ENCODE measurements at places on chromosomes 13 and 19.

GRCh38 chr13:79056706-79057105 is 349.3 kb downstream of the RBM26 start:
- no peak for DNase-seq

DNA sequence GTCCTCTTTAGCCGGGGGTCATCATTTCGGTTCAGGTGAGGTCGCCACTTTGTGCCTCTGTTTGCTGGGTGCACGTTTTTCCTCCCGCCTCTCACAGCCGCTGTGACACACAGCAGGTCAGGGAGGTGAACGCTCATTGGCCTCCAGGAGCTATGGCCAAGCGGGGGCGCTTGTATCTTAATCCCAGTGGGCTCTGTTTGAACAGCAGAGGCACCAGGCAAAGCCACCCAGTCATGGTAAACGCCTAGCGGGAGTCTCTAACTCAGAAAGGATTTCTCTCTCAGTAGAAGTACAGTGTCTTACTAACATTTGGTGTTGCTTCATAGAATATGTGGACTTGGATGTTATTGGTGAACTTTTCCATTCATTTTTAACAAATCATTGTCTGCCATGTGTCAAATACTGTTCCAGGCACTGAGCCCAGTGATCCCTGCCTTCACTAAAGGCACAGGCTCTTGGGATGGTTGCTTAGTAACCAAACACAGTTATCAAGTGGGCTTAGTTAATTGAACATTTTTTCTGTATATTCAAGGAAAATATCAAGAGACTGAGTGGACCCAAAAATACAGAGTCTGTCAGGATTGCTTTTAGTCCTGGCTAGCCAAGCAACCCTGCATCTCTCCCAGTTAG is 186.7 kb downstream of the STK24 start:
- no peak for DNase-seq

- no peak for DNase-seq
Measured at GRCh38 chr13:77865622-77866021, 53.0 kb downstream of the EDNRB start.

GRCh38 chr19:18606281-18607225 is at the start of gene CRLF1:
Gene CRLF1, minus strand, starts transcription at chr19:18606799. Its CDS starts 143 bp downstream, at chr19:18606656.
- DNase-seq, result no peak

DNA sequence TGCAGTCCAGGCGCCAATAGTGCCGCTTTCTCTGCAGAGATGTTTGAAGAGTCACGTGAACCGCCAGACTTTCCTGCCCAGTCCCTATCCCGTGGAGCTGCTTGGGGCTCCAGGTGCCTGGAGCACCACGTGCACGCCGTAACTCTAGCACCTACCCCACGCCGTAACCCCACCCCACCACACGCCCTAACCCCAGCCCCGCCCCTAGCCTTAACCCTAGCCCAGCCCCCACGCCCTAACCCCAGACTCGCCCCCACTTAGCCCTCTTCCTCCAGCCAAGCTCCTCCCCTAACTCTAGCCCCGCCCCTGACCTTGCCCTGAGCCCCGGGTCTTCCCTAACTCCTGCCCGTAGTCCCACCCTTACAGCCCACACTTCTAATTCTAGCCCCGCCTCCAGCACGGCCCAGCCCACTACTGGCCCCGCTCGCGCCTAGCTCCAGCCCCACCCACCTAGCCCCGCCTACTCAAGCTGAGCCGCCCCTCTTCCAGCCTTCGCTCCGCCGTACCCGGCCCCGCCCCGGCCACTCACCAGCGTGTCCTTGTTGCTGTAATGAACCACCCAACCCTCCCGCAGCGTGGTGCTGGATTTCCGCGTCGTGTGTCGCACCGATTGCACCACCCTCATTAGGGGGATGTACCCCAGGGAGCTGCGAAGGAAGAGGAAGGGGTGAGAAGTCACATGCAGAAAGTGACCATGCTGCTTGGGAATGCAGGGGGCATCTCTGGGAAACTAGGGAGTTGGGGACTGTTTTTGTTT is 19.5 kb downstream of the PRKD2 start:
- DNase-seq, result no peak

DNA sequence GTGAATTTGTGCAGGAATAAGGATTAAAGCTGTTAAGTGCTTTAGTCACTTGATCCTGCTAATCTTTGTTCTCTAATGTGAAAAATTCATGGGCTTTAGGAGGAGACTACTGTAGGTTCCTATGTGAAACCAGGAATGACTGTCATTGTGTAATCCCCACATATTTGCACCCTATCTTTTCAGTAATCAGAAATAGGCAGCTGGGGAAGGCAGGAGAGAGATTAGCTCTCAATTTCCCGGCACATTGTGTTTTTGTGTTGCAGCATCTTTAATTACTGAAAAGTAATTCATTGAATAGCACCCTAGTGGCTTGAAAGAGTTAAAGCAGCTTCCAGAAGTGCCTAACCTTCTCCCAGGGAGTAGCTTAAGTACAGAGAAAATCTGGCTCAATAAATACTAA is 282.9 kb downstream of the OLFM4 start:
- no peak for DNase-seq

DNA sequence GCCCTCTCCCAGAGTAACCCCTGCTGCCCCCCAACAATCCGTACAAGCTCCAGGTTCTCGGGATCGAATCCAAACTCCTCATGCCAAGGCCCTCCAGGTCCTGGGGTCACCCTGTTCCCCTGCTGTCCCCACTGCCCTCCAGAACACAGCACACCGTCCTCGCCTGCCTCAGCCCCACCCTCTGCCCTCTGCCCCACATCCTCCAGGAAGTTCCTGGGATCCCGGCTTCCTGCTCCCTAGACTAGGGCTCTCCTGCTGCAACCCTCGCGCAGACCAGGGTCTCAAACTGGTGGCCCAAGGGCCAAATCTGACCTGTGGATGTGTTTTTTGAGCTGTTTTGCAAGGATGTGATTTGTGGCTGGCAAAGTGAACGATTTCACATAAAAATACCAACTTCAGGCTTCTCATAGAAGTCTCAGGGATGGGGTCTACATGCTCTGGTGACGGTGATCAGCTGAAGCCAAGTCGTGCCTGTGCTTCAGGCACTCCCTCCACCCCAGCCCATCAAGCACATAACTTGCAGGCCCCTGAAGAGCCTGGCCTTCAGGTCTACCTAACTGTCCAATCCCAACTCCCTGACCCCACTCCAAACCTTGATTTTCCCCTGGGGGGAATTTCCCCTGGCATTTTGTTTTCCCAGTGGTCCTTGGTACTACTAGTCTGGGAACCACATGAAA is 1.8 kb downstream of the RABAC1 start:
- DNase-seq, result no peak

DNA sequence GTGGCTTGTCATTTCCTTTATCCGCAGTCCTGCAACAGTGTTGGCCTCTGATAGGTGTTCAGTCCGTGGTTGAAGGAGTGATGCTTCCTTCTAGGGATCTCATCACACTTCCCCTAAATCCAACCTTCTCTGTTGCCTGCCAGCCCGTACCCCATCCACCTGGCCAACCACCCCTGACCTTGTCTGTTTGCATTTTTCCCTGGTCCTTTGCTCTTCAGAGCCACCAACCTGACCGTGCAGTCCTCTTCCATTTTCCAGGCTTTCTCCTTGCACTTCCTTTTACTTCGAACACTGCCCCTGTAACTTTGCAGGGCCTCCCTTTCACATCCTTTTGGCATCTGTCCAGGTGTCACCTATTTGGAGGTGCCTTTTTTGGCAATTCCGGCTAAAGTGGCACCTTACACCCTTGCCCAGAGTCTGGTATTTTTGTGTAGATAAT is 696 bp downstream of the ZNF460 start:
- DNase-seq, result no peak

- DNase-seq, result peak; percentile 51
Measured at GRCh38 chr19:58558066-58558622, at the start of gene UBE2M. Gene UBE2M, minus strand, starts transcription at chr19:58558611. Its CDS starts 230 bp downstream, at chr19:58558381.

DNA sequence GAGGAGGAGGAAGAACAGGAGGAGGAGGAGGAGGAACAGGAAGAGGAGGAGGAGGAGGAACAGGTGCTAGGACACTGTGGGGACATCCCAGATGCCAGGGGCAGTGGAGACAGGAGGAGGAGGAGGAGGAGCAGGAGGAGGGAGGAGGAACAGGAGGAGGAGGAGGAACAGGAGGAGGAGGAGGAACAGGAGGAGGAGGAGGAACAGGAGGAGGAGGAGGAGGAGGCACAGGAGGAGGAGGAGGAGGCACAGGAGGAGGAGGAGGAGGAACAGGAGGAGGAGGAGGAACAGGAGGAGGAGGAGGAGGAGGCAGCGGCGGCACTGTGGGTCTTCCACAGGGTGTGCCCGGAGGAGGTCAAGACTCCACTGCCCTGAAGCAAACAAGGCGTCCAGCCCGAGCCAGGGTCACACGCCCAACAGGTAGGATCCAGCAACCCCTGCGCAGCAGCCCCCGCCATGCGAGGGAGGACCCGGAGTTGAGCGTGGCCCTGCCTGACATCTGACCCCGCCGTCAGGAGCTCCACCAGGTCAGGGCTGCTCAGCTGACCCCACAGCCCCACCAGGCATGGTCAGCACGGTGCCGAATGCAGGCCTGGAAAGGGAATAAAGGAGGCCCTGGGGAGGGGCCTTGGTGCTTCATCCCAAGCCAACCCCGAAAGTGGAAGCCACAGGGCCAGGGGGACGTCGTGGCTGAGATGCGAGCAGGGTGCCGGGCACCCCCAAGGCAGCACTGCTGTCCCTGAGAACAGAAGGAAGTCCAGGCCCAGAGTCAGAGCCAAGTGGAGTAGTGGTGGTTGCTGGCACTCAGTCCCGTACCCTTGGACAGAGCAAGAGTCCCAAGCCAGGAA is 9.2 kb downstream of the SBNO2 start:
- no peak for DNase-seq

- no peak for DNase-seq
Measured at GRCh38 chr19:39843919-39844793, 2.0 kb downstream of the FBL start.

DNA sequence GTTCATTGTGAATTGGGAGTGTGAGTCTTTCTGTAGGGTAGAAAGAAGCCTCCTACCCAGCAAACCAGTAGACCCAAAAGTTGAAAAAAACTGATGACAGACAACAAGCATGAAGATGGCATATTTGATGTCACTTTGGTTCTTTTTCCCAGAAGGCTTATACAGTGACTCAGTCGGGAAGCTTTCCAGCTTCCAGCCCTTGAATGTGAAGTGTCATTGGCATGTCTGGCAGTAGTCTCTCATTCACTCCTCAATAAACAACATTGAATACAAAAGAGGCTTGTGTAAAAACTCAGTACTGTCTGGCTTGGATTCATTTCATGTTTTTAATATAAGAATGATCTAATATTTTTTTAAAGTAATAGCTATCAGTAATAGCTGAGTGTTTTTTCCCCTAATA is 68.7 kb downstream of the IPO5 start:
- DNase-seq, result no peak

DNA sequence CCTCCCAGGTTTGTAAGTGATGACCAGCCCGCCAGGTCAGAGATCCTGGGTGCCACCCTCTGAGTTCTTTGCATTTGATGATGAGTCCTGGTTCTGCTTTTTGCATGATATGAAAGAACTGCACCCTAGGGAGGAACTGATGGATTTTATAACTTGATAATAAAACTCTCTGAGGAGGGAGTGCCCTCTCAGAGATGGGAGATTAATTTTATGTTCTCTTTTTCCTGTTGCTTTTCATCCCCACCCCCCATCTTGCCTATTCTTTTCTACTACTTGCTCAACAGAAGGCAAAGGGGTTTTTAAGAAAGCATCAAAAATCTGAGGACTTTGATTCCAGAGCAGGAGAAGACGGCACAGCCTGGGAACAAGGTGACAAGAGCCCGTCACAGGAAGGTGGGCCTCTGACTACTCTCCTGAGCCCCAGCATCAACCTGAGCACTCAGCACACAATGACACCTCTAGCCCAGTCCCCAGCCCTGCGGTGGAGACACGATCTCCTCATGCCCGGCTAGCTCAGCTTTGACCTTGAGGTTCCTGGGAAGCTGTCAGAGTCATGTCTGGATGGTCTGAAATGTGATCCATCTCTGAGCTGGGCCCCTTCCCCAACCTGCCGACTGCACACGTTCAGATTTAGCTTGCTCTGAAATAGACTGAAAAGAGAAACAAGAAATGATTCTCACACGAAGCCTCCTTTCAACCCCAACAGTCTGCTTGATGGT is 69.1 kb downstream of the SIAH3 start:
- DNase-seq, result no peak

DNA sequence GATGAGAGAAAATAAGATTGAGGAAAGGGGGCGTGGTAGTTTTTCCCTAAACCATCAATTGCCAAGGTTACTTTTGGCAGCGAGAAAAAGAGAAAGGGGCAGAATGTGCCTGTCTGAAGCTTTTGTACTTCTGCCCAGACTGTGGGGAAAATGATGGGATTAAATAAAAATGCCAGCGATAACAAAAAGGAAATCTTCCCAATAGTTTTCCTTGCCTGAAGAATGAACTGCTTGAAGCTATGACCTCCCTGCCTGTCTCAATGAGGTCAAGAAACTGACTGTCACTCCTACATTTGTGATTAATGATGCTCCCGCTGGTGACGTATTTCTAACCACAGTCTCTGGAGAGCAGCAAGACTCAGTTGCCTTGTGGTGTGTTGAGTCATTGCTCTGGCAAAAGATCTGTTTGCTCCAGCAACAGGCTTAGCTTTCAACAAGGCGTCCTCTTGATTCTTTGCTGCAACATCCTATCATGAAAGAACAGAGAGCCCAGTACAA is 1051.5 kb downstream of the DIAPH3 start:
- DNase-seq, result no peak

DNA sequence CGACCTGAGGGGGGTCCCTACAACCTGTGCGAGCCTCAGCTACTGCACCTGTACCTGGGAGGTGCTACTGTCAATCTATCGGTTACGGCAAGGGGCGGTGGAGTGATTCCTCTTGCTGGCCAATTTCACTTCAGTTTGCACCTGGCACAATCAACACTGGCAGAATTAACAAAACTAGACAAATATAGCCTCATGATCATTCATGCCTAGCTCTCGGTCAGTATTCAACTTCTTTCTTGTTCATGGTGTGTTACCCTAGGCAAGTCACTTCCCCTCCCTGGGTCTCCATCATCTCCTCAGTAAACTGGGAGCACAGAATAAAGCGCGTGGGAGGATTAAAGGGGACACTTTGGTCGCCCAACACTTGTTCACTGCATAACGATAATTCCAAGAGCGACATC is 618 bp downstream of the HAUS8 start:
- DNase-seq, result no peak

GRCh38 chr19:19594381-19594780 is 24.1 kb downstream of the PBX4 start:
- no peak for DNase-seq

DNA sequence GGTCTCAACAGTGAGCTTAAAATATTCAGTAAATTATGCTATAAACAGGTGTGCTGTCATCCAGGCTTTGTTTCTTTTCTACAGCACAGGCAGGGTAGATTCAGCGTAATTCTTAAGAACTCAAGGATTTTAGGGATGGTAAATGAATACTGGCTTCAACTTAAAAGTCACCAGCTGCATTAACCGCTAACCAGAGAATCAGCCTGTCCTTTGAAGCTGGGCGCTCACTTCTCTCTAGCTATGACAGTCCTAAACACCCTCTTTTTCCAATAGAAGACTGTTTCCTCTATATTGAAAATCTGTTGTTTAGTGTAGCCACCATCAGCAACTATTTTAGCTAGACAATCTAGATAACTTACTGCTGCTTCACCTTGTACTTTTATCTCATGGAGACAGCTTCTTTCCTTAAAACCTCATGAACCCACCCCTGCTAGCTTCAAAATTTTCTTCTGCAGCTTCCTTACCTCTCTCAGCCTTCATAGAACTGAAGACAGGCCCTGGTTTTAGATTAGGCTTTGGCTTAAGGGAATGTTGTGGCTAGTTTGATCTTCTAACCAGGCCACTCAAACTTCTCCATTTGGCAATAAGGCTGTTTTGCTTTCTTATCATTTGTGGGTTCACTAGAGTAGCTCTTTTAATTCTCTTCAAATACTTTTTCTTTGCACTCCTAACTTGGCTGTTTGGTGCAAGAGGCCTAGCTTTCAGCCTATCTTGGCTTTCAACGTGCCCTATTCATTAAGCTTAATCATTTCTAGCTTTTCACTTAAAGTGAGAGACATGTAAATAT is 89.5 kb downstream of the USP12 start:
- no peak for DNase-seq

GRCh38 chr13:114004420-114005205 is 30.7 kb upstream of the C13orf46 start:
- DNase-seq, result no peak
